IMR-90 (cell line): ENCODE measurements at places on chromosomes 7 and 10. TPM values are rescaled to one million over a fixed set of nuclear protein-coding genes. Genes with fewer than 3 reads are reported as not detected.

DNA sequence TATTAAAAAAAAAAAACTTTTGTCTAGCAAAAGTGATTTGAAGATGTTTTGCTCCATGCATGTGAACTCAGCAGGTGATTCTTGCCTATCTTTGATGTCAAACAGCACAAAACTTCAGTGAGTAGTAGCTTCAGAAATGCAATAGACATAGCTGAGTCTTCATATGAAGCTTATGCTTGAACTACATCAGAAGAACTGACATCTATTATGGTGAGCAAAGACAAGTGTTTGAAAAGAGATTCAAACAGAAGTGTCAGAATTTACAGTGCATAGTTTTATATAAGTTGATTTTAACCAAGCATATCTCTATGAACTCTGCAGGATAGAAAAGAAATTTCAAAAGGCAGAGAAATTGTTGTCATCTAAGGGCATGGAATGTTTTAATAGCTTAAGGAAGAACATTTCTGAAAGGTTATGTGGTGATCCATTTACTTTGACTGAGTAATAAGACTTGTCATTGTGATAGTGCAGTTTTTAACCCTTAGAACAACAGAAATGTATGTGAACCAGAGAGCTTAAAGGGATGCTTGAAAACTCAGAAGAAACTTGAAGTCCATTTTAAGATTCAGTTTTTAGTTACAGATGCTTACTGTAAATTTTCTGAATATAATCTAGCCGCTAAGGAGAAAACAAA lies 351.4 kb downstream of the MDFIC start:
- DNase-seq: peak; percentile 36

- no peak for DNase-seq
These were observed 20.4 kb upstream of the ECHDC3 start for GRCh38 chr10:11721806-11722205.

- DNase-seq: no peak
These were observed 111.5 kb upstream of the ANLN start for GRCh38 chr7:36278069-36278619.

GRCh38 chr10:114829160-114829909 lies 7.8 kb downstream of the FHIP2A start:
- DNase-seq: no peak

- DNase-seq: peak; percentile 77
These were observed 48.4 kb downstream of the SHH start for GRCh38 chr7:155763691-155764437.

DNA sequence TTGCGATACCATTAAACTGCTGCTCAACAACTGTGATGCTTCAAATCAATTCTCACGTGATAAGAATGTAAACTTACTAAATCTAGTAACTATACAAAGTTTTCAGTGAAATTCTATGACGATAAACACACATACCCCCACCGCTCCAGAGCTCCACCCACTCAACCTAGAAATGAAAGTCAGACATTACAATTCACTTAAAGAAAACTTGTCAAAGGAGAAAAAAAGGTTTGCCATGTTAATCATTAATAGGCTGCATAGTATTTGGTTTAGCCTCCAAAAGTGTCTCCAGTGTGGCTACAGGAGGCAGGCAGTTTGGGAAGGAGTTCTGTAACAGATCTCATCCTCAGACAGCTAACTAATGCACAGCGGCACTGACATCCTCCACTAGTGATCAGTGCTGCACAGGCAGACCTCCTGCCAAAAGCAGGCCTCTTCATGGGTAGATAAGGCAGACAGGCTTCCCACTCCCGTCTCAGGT lies 3.1 kb downstream of the HERPUD2 start:
- peak; percentile 22 for DNase-seq

The FLNC gene
- 116 and 139 TPM in 2 replicates for total RNA-seq

The SLC16A12 gene
- total RNA-seq: 1.6 and 2.2 TPM in 2 replicates
